ENCODE measurements at places on chromosomes 3 and 15. TPM values are rescaled to one million over a fixed set of nuclear protein-coding genes. Genes with fewer than 3 reads are reported as not detected.

GRCh38 chr3:17629400-17629799 lies 113.0 kb downstream of the TBC1D5 start:
- no peaks in the 10 kb centered on the region for H3K4me1 ChIP-seq
- H3K27me3 ChIP-seq, result no peaks in the 10 kb centered on the region
- H3K4me3 ChIP-seq, result no peak overlapping the region
- DNase-seq, result no peak

Gene MAP1A
- 20.1 TPM for total RNA-seq

- no peaks in the 10 kb centered on the region for H3K36me3 ChIP-seq
- H3K27ac ChIP-seq, result no peak overlapping the region
- no peaks in the 10 kb centered on the region for H3K4me1 ChIP-seq
- no peak for DNase-seq
- H3K4me3 ChIP-seq, result no peak overlapping the region
Measured at GRCh38 chr3:2655229-2655701, 454.9 kb downstream of the IL5RA start.

DNA sequence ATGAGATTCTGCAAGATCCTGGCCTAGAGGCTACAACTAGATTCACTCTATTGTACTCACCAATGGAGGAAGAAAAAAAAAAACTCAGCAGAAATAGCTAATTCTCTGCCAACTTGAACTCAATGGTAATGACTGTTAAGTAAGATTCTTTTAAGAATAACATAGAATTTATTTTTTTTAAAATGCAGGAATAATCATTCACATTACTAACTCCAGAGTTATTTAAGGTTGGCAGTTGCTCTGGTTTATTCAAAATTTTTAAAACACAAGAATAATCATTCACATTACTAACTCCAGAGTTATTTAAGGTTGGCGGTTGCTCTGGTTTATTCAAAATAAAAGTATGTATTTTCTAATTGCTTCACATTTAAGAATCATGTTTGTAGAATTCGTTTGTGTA lies 1071.9 kb downstream of the IGSF11 start:
- no peak for DNase-seq
- H3K4me3 ChIP-seq, result no peak overlapping the region
- no peaks in the 10 kb centered on the region for H3K27me3 ChIP-seq

- no peaks in the 10 kb centered on the region for H3K4me1 ChIP-seq
- DNase-seq, result no peak
- H3K27me3 ChIP-seq, result no peaks in the 10 kb centered on the region
Measured at GRCh38 chr3:111385971-111386495, 156.0 kb upstream of the CD96 start.

DNA sequence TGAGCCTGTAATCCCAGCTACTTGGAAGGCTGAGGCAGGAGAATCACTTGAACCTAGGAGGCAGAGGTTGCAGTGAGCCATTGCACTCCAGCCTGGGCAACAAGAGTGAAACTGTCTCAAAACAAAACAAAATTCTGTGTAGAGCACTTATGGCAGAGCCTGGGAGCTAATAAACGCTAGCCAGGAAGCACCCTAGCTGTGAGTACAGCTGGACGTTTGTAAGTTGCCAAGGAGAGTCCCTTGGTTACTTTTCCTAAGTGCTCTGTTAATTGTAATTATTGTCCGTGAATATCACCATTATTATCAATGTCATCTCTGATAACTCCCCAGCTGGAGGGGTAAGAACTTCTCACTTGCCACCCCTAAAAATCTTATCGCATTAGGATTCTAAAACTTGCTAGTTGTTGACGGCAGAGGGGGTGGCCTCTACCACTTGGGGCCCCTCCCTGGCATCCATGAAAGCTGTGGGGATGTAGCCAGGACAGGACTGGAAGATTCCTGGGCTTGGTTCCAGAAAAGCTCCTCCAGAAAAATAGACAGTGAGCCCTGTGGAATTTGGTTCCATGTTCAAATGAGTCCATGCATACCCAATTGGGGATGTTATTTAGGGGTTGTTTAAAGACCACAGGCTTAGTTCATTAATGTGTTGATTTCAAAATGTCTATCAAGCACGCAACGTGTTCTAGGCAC lies 9.9 kb upstream of the KLHL25 start:
- no peaks in the 10 kb centered on the region for H3K36me3 ChIP-seq
- no peak for DNase-seq
- no peaks in the 10 kb centered on the region for H3K4me1 ChIP-seq
- H3K27ac ChIP-seq, result no peak overlapping the region
- no peaks in the 10 kb centered on the region for H3K27me3 ChIP-seq
- no peak overlapping the region for H3K4me3 ChIP-seq

DNA sequence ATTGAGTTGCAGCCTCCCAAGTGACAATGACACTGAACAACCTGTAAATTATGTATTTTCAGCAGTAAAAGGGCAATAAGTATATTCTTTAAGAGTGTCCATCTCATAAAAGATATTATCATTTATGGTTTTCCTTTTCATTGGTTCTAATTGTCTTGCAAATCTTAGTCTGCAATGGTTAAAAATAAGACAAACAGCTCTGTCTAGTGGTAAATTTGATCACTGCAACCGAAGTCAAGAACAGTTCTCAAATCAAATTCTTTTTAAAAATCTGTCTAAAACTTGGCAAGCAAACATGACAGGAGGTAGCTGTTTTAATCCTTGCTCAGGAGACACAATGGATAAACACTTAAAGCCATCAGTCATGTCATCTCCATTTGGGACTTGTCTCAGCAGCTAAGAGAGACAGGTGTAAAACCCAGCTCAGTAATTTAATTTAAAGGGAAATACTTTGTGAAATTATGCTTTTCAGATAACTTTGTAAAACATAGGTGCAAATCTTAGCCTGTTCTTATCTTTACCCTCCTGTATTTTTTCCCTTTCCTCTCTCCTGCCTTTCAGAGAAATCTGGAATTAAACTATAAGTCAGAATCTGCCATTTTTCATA lies 150.3 kb upstream of the ARHGEF26 start:
- no peak for DNase-seq
- no peaks in the 10 kb centered on the region for H3K27me3 ChIP-seq
- H3K4me3 ChIP-seq, result no peak overlapping the region
- no peak overlapping the region for H3K27ac ChIP-seq
- H3K4me1 ChIP-seq, result no peaks in the 10 kb centered on the region
- no peaks in the 10 kb centered on the region for H3K36me3 ChIP-seq

Gene ACSBG1
- total RNA-seq, result 0.68 TPM

Gene A4GNT
- not detected for total RNA-seq
